ENCODE measurements at places on chromosomes 4 and X. TPM values are rescaled to one million over a fixed set of nuclear protein-coding genes. Genes with fewer than 3 reads are reported as not detected.

Gene CACNA1F
- total RNA-seq, result 0.18 TPM

Gene RAI2
- total RNA-seq, result 11.8 TPM

Gene SYNPO2
- total RNA-seq, result 2.3 TPM

Gene PDE5A
- total RNA-seq, result 21.8 TPM

Gene RAP1GDS1
- total RNA-seq, result 22.0 TPM

Gene BEX1
- 13.5 TPM for total RNA-seq

Gene NSG1
- total RNA-seq, result 2.9 TPM

Gene GAB1
- total RNA-seq, result 21.2 TPM

DNA sequence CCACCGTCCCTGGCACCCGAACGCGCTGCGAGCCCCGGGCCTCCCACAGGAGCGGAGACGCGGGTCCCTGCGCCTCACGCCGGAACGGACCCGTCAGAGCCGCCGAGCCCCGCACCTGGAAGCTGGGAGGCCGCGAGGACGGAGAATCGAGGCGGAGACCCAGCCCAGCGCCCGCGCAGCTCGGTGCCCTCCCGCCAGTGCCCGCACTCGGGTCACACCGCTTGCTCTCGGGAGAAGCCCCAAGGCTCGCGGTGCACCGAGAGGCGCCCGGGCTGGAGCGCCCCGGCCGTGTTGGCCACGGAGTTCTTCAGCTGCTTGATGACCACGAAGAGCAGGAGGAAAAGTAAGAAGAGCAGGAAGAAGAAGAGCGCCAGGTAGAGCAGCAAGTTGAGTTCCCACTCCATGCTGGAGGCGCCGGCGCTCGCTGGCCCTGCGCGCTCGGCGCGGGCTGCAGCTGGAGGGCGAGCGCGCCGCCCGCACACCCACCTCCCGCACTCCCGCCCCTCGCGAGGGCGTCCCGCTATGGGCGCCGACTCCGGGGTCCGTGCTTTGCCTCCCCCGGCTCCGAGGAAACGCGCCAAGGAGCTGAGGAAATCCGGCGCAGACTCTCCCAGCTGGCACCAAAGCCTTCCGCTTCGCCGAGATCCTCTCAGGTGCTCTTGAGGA lies at the start of gene SMIM43:
Gene SMIM43, minus strand, starts transcription at position 463 of the 666 bp plus-strand sequence. Its CDS starts 59 bp downstream, at position 404.
- no peak within 1 kb of the TSS for H3K27ac ChIP-seq
- DNase-seq, result peak; percentile 57
- H3K27me3 ChIP-seq, result no peaks in the 10 kb centered on the region
- H3K36me3 ChIP-seq, result no peaks in the 10 kb centered on the region

- DNase-seq, result no peak
- H3K27ac ChIP-seq, result no peak overlapping the region
- H3K4me1 ChIP-seq, result no peaks in the 10 kb centered on the region
- no peaks in the 10 kb centered on the region for H3K36me3 ChIP-seq
Observed at GRCh38 chrX:33204889-33205288, 6.5 kb downstream of the DMD start.

GRCh38 chr4:115028682-115029410 lies 84.6 kb downstream of the NDST4 start:
- no peaks in the 10 kb centered on the region for H3K27me3 ChIP-seq
- no peak overlapping the region for H3K27ac ChIP-seq
- no peaks in the 10 kb centered on the region for H3K4me1 ChIP-seq
- DNase-seq, result no peak
- no peaks in the 10 kb centered on the region for H3K36me3 ChIP-seq

GRCh38 chr4:128353791-128354190 lies 66.2 kb upstream of the PGRMC2 start:
- H3K4me3 ChIP-seq, result no peak overlapping the region
- peaks cover 6% of the 10 kb centered on the region for H3K4me1 ChIP-seq
- no peaks in the 10 kb centered on the region for H3K27me3 ChIP-seq
- no peak for DNase-seq

DNA sequence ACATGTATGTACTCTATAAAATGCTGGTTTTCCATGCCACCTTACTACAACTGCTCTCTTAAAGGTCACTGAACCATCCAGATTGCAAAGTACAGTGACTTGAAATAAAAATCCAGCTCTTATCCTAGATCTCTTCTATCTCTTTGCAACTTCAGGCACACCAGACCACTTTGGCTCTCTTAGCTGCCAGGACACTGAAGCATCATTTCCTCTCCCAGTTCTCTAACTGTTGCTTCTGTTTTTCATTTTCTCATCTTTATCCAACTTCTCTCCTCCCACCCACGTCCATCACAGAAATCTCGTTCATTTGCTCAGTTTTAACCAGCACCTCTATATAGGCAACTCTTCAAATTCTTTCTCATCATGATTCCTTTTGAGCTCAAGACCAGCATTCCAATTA lies 74.3 kb downstream of the METTL14 start:
- H3K27ac ChIP-seq, result no peak overlapping the region
- H3K4me3 ChIP-seq, result no peak overlapping the region
- DNase-seq, result no peak
- no peaks in the 10 kb centered on the region for H3K36me3 ChIP-seq
- H3K27me3 ChIP-seq, result no peaks in the 10 kb centered on the region

- no peaks in the 10 kb centered on the region for H3K4me1 ChIP-seq
- no peaks in the 10 kb centered on the region for H3K36me3 ChIP-seq
- no peaks in the 10 kb centered on the region for H3K27me3 ChIP-seq
Observed at GRCh38 chrX:17500145-17500579, 125.2 kb downstream of the NHS start.

GRCh38 chr4:6582889-6583490 lies 8.0 kb downstream of the MAN2B2 start:
- H3K27ac ChIP-seq, result no peak overlapping the region
- no peak overlapping the region for H3K4me3 ChIP-seq
- H3K36me3 ChIP-seq, result no peaks in the 10 kb centered on the region
- no peaks in the 10 kb centered on the region for H3K4me1 ChIP-seq

GRCh38 chrX:623599-624315 lies 6.8 kb upstream of the SHOX start:
- H3K36me3 ChIP-seq, result no peaks in the 10 kb centered on the region
- no peak overlapping the region for H3K4me3 ChIP-seq
- H3K27ac ChIP-seq, result no peak overlapping the region

GRCh38 chr4:41380511-41381157 lies 123.9 kb downstream of the UCHL1 start:
- H3K4me3 ChIP-seq, result no peak overlapping the region
- DNase-seq, result no peak
- H3K27me3 ChIP-seq, result no peaks in the 10 kb centered on the region
- peaks cover 7% of the 10 kb centered on the region for H3K4me1 ChIP-seq
- H3K36me3 ChIP-seq, result no peaks in the 10 kb centered on the region

DNA sequence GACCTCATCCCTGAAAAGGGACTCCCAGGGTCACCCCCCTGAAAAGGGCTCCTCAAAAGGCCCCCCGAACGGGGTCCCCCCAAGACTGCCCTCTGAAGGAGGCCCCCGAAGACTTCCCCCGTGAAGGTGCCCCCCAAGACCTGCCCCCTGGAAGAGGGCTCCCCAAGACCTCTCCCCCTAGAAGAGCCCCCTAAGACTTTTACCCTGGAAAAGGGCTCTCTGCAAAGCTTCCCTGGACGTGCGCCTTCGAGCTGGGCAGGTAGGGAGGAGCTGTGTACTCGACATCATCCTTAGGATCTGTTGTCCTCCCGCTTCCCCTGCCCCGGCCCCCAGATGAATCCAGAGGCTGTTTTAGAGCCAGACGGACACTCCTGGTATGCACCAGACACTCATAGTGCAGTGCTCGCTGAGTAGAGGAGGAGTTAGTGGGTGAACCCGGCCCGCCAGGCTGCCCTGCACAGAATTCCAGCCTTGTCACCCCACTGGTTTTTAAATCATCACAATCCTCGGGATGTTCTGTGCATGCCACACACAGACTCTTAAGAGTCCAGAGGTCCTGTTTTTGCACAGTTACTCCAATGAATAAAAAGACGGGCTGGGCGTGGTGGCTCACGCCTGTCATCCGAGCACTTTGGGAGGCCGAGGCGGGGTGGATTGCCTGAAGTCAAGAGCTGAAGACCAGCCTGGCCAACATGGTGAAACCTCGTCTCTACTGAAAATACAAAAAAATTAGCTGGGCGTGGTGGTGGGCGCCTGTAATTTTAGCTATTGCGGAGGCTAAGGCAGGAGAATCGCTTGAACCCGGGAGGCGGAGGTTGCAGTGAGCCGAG lies 5.7 kb upstream of the SLC25A6 start:
- no peaks in the 10 kb centered on the region for H3K4me1 ChIP-seq
- no peaks in the 10 kb centered on the region for H3K36me3 ChIP-seq
- H3K27me3 ChIP-seq, result no peaks in the 10 kb centered on the region
- H3K4me3 ChIP-seq, result no peak overlapping the region

DNA sequence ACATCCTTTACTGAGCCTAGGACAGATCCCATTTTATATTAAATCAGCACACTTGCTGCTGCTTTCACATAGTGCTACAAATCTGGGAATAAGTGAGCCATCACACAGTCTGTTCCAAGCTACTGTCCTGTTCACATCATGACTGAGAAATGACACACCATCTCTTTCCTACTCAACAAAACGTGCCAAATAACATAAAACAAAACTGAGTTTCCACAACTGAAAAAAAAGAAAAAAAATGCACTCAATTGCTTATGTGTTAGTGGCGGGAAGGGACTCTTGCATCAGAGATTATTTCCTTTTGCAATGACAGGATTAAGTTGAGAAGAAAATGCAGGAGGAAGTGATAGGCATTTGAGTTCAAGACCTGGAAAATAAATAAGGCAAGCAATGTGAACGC lies 109.0 kb downstream of the SHROOM4 start:
- H3K27me3 ChIP-seq, result no peaks in the 10 kb centered on the region
- no peaks in the 10 kb centered on the region for H3K4me1 ChIP-seq
- no peak for DNase-seq
- no peak overlapping the region for H3K27ac ChIP-seq
